ENCODE measurements at places on chromosomes 7 and 10.

- DNase-seq: no peak
These were observed 89.2 kb downstream of the HERPUD2 start for GRCh38 chr7:35605760-35606159.

- DNase-seq: no peak
These were observed 64.4 kb downstream of the VSTM4 start for GRCh38 chr10:49050906-49051305.

GRCh38 chr10:124616040-124616835 lies 127.9 kb downstream of the FAM53B start:
- DNase-seq: peak; percentile 75

GRCh38 chr7:83289419-83289993 lies 126.8 kb upstream of the PCLO start:
- DNase-seq: no peak

- DNase-seq: no peak
These were observed 82.6 kb downstream of the FOXL3 start for GRCh38 chr7:372546-372931.

GRCh38 chr10:86708783-86709380 lies 40.6 kb downstream of the LDB3 start:
- DNase-seq: no peak

DNA sequence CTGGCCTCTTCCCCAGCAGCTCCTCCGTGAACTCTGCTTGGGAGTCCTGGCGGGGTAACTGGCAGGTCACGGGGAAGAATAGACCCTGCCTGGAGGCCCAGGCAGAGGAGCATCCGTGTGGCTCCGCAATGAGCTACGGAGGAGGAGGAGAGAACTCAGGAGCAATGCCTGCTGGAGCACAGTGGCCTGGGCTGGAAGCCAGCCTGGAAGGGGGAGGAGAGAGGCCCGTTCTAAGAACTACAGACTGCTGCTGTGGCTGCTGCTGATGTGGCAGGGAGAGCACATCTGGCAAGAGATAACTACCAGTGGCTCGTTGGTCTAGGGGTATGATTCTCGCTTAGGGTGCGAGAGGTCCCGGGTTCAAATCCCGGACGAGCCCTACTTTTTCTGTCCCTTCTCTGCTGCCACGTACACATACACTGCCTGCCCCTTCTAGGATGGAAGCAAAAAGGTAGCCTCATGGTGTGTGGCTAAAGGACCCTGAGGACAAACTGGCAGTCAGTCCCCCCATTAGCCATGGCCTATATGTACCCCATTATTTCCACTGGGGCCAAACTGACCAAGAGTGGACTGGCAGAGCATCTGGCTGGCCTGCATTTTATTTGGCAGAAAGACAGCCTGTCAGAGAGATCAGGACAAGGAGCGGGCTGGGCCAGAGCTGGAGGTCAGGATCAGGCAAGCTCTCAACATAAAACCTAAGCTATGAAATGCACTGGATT lies 7.7 kb upstream of the OPN1SW start:
- DNase-seq: peak; percentile 97

DNA sequence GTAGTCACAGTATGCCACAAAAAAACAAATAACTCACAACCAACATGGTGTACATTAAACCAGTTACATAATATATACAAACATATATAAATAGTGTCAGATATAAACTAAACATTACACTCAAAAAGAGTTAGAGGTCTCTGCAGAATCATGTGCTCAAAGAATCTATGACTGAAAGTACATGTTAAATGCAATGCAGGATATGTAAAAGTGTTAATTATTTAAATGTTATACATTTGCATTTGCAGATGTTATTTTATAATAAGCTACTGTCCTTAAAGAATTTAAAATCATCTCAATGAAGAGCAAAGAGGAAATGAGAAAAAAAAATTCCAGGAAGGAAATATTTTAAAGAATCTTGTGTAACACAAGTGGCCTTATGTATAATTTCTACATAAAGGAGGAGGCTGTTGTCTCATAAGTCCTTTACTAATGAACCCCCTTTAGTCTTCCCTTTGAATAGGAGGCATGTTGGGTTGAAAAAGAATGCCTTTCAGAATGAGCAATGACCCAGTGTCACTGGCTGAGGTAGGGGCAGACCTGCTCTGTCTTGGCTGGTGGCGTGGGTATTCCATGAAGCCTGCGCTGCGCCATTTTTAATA lies 148.9 kb downstream of the ITGA8 start:
- no peak for DNase-seq

GRCh38 chr10:127978481-127978880 lies 71.6 kb downstream of the PTPRE start:
- DNase-seq: no peak

GRCh38 chr10:79220307-79220706 lies 127.0 kb upstream of the PPIF start:
- DNase-seq: no peak

DNA sequence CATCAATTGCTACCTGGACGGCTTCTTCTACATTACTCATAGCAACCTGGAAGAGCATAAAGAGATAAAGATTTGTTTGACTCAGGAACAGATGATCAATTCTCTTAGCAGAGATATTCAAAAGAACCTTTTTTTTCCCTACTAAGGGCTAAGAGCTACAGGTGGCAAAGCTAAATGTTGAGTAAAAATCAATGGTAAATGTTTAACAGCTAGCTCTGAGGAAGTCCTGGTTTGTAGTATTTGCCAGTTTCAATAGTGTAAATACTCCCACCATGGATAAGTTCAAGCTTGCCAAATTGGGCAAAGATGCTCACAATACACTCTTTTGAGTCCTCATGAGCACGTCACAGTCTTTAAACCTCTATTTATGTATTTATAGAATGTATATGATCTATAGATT lies 64.0 kb downstream of the AKR1E2 start:
- DNase-seq: no peak

- DNase-seq: no peak
These were observed 123.4 kb upstream of the ZNF746 start for GRCh38 chr7:149620961-149621360.

- peak; percentile 38 for DNase-seq
These were observed 7.4 kb downstream of the HK1 start for GRCh38 chr10:69285699-69286098.

GRCh38 chr10:49179699-49180443 lies 8.3 kb downstream of the TMEM273 start:
- no peak for DNase-seq

DNA sequence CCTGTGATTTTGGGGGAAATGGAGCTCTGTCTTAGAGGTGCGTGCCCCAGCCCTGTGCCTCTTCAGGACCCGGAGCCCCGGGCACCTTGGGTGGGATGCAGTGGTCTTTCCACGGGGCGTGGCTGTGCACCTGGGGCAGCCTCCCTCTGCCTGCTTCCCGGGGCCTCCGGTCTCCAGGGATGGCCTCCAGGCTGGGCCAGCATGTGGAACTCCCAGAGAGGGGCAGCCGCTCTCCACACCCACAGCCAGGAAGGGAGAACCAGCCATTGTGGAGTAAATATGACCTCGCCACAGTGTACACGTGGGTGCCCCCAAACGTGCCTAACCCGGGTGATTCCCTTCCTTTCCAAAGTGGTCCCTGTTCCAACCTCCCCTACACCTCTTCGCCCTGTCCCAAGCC lies 52.6 kb downstream of the JAKMIP3 start:
- no peak for DNase-seq

GRCh38 chr10:64316833-64317232 lies 795.6 kb downstream of the REEP3 start:
- no peak for DNase-seq

DNA sequence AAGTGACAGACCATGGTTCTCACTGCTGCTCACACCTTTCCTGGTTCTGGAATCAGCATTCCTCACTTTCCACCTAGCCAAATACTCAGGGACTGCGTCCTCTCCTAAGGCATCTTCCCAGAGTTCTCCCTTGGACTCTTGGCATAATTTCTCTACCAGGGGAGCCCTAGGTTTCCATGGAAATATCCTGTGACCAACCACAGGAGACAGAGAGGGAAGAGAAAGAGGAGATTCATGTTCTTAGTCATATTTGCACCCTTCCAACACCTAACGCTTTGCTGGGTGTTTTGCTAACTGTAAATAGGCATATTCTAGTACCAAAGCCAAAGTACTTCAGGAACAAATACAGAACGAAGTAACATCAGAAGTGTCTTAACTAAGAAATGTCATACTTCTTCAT lies 28.6 kb downstream of the DENND11 start:
- DNase-seq: no peak

DNA sequence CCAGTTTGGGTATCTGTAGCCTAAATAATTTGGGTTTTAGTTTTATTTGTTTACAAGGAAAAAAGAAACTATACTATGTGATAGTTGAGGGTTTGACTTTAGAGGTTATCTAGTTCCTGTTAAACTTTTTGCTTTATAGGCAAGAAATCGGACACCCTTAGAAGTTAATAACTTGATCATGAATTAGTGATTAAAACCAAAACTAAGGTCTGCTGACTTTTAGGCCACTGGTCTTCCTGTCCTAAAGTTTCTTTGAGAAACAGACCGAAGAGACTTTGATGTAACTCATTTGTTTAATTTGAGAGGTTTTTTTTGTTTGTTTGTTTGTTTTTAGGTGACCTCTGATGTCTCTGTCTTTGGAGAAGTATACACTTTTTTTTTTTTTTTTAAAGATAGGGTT lies 59.7 kb downstream of the PHTF2 start:
- DNase-seq: no peak

GRCh38 chr10:73251683-73252444 lies 580 bp downstream of the MRPS16 start:
- peak; percentile 54 for DNase-seq

DNA sequence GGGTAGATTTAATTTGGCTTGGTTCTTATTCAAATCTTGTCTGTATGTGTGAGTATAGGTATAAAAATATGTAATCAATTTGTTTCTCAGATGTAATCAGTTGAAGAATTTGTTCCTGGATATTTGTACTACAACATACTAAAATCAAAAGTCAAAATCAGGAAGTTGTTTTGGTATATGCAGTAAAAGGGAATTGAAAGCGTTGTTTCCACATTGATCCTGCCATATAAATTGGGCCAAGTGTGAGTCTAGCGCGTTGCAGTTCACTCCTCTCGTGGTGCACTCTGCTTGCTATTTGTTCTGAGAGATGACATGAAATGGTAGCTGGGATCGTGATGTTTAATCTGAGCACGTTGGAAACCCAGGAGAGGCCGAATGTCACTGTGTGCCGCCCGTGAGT lies 55.9 kb downstream of the SHH start:
- DNase-seq: no peak

GRCh38 chr7:106640368-106641141 lies 20.4 kb downstream of the CCDC71L start:
- DNase-seq: no peak

DNA sequence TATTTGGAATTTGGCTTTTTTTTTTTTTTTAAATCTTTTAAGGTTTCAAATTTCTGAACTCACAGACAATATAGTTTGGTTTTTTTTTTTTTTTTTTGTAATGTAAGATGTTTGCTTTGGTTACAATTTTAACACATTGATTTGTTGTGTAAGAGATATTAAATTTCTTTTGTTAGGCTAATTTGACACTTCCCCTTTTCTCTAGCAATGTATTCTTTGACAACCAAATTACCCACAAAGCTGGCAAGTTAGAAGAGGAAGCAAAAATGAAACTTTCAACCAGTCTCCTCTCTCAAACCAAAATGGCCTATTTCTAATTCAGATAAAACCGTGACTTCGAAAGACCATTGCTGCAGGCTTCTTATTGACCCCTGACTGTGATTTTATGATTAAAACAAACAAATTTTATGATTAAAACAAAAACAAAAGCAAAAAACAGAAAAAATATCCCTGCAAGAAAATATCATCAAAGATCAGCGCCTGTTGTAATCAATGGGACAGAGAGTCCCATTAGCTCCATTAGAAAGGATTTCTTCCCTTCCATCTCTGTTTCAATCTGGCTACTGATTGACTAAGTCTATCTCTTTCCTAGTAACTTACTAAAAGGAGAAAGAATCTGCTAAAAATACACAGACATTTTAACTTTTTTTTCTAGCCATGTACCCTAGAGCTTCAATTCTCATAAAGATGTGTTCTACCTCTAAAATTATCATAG lies 489.2 kb downstream of the MDFIC start:
- DNase-seq: no peak

DNA sequence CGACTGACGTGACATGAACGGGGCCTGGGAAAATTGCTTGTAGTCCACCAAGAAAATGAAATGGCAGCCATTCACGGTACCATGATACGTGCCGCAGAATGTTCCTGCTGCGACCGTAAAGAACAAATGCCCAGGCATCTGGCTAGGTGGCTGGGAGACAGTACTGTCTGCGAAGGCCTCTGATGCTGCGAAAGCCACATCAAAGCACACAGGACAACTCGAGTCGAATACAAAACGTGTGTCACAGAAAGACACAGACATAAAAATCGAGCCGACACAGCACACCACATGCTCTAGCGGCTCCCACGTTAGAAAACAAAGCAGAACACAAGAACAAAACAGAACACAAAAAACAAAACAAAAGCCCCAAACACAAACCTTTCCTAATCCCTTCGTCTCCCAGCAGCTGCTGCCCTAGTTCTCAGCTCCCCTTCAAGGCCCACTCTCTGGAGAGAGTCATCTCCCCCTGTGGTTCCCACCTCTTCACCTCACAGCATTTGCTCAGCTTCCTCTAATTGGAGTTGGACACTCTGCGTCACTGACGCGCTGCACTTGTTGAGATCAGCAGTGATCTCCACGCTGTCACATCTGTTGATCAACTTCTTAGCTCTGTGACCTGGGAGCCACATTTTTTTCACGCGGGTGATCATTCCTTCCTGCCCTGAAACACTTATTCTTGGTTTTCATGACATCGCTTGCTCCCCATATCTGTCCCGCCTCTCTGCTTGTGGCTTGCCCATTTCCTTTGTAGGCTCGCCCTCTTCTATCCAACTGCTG lies 112.2 kb downstream of the CLEC2L start:
- DNase-seq: no peak

DNA sequence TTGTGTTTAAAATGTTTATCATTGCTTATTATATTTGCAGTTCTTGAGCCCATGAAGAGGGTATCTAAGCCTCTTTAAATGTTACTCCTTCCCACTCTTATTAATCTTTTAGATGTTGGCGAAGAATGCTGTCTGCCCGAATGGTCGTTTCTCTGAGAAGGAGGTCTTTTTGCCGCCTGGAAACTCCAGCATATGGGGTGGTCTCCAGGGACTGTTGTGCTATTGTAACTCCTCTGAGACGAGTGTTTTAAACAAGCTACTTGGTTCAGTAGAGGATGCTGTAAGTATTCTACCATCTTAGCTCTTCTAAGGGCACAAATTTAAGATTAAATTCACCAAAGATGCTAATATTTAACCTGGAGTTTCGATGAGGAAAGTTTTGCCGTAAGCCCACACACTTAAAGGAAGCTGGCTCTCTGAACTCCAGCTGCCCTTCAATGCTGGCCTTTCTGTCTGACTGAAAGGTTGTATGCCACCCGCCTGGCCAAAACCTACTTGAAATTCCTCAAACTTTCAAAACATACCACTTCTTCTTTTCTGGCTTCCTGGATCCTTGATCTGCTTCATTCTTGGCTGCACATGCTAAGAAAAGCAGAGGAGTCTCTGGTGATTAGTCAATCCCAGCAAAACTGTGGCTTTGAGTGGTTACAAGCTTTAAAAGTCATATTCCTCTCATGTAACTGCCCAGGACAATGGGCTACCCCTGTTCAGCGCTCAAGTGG lies 74.7 kb downstream of the ABCA13 start:
- no peak for DNase-seq
